ENCODE measurements at places on chromosomes 5 and 9.
A peak's percentile ranks its signal among the peaks of the same experiment; 100 is the strongest.

- no peak for DNase-seq
Measured at GRCh38 chr5:180096616-180097015, 25.1 kb upstream of the RNF130 start.

DNA sequence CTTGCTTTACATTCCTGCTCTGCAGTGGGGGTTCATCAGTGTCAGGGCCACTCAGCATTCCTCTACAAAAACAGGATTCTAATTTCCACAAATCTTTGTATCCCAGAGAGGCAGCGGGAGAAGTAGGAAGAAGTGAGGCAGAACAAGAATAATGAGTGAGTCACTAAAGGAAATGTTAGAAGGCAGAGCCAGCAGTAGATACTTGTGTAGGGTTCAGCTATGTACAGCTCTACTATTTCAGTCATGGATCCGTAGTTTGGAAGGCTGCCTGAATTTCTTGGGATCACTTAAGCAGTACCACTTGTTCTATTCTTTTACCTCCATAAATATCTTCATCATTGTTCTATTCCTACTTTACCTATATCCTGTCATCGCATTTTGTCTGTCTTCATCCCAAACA, 246.3 kb upstream of the TLE4 start:
- DNase-seq, result no peak

- DNase-seq, result no peak
Measured at GRCh38 chr5:61275841-61276240, 56.2 kb upstream of the ZSWIM6 start.

DNA sequence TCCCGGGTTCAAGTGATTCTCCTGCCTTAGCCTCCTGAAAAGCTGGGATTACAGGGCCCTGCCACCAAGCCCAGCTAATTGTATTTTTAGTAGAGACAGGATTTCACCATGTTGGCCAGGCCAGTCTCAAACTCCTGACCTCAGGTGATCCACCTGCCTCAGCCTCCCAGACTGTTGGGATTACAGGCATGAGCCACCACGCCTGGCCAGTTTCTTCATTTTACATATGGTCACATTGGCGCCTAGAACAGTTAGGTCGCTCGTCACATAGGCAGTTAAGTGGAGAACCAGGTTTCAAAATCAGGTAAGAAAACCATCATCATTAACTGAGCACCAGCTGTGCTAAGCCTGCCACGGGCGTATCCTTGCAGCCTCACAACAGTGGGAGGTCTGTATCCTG, 36.1 kb downstream of the OLFML2A start:
- no peak for DNase-seq

- DNase-seq, result no peak
Measured at GRCh38 chr9:131087354-131087893, 8.9 kb upstream of the AIF1L start.

- DNase-seq, result peak; percentile 79
Measured at GRCh38 chr9:101387871-101388506, 3.2 kb upstream of the BAAT start.

- no peak for DNase-seq
Measured at GRCh38 chr5:69170495-69170894, 3.5 kb downstream of the CCNB1 start.

GRCh38 chr9:1939926-1940368, 75.2 kb upstream of the SMARCA2 start:
- DNase-seq, result peak; percentile 37

- DNase-seq, result no peak
Measured at GRCh38 chr9:126342621-126343031, 16.0 kb downstream of the MVB12B start.

DNA sequence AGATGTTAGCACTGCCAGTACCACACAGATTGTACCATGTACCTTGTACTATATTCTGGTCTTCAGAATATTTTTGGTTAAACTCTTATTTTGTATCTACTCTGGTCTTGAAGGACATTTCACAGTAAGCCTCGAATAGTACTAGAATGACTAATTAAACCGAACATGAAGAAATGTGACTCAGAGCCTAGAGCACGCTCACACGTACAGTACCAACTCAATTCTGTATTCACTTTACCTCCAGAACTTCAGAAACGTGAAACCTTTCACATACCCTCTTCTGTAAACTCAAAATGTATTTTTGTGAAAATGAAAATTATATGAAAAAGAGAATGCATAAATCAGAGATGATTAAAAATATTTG, 112.8 kb downstream of the MVB12B start:
- no peak for DNase-seq

- peak; percentile 33 for DNase-seq
Measured at GRCh38 chr9:106920701-106921283, 57.8 kb downstream of the ZNF462 start.

GRCh38 chr5:32498484-32498883, 53.9 kb upstream of the ZFR start:
- DNase-seq, result no peak

DNA sequence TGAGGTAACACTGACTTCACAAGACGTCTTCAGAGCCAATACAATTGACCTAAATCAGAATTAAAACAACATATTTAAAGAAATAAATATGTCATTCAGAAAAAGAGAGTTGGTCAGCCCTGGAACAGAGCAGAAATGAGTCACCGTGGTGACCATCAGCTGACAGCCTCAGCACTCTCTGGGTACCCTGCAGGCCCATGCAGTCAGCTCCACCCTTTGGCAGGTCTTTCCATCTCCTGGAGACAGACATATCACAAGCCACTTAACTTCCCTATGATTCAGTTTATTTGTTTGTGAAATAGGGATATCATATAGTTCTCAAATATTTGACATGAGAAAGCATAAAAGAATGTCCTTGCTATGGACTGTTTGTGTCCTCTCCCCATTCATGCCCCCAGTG, 151.6 kb upstream of the MEF2C start:
- no peak for DNase-seq

DNA sequence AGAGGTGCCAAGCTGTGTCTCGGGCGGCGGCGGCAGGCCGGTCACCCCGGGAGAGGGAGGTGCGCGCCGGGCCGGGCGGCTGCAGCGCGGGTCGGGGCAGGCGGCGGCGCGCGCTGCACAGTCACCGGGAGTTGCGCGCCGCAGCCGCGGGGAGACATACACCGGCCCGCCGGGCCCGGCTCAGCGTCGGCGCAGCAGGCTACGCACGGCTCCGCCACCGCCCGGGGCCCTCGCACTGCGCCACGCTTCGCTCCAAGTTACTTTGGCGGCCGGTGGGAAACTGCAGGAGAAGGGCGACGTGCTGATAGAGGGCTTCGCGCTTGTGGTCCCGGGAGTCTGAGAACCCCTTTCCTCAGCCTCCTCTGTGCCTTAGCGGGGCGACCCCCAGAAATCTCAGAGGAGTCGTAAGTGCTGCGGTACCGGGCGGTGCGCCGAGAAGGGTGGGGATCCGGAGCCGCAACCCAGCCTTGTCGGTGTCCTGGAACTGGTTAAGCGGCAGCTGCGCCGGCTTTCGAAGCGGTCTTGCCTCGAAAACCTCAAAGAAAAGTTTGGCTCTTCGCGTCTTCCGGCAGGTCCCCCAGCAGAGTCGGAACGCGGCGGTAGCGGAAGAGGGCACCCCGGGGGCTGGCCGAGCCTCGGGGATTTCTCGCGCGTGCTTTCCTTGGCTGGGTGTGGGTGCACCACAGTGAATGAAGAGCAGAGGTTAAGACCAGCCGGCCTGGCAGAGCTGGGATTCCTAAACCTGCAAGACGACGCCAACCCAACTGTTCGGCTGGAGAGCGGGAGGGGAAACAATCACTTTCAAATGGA, at the start of gene EFNA5:
Gene EFNA5, minus strand, starts transcription at position 6 of the 810 bp plus-strand sequence.
- peak; percentile 62 for DNase-seq

DNA sequence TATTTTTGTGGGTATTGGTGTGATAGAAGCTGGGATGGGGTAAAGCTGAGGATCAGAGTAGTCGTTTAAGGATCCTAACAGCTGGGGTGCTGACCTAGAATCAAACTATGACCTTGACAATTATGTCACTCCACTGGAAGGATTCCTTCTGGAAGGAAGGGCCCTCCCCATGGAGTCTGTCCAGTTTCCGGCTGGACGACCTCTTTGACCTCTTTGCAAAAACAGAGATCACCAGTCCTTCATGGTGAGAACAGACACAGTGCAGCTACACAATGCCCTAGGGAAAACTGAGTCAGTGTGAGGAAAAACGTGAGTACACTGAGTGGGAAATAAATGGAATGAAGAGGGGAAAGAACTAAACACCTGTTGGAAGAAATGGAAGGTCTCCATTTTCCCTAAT, 445.6 kb downstream of the MAT2B start:
- no peak for DNase-seq

GRCh38 chr5:1387059-1387755, 42.3 kb upstream of the CLPTM1L start:
- no peak for DNase-seq

DNA sequence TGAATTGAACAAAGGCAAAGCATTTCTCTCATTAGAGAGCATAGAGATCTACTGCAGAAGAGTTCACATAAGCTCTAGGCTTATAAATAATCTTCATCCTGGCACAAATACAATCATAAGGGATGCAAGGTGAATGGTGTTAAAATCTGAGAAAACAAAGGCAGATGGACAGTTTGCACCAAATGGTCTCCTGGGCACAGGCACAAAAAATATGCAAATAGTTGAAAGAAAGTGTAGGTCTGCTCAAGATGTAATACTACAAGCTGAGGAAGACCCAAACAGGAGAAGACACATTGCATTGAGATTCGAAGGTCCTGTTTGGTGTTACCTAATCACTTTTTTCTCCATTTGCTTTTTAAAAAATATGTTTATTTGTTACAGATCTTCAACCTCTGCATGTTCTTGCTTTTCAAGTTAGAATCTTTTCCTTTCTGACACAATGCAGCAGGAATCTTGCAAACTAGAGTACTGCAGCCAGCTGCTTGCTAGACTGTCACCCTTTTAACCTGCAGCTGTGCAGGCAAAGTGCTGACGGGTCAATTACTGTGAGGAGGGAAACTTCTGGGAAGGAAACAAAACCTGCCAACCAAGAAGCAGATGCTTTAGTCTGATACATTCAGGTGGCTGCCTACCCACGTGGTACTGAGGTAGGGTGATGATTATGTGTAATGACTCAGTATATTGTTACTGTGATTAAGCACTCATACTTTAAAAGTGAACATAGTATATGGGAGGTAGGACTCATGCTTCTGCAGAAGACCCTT, 1048.6 kb upstream of the SEMA6A start:
- peak; percentile 9 for DNase-seq

DNA sequence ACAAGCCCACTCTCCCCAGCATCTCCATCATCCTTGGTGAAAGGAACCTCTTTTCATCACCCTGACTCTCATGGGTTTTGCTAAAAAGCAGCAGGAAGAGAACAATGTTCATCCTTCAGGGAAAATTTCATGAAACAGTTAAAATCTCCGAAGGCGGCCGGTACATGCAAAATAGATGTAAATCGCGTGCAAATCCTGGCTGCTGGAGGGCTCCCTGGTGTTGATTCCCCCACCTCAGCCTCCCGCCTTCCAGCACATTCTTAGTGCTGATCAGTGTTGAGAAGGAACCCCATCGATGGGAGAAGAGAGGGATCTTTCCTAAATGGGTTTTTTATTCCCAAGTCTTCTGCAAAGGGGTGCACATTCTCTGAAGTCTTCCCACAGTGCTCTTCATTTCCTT, 8.7 kb upstream of the GFI1B start:
- DNase-seq, result no peak

DNA sequence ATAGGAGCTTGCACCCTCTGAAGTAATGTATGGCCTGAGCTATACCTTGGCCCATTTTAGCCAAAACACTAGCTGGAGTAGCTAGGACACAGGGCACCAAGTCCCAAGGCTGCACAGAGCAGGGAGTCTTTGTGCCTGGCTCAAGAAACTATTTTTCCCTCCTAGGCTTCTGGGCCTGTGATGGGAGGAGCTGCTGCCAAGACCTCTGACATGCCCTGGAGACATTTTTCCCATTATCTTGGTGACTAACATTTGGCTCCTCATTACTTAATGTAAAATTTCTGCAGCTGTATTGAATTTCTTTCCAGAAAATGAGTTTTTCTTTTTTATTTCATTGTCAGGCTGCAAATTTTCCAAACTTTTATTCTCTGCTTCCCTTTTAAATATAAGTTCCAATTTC, 1099.2 kb downstream of the CDH18 start:
- DNase-seq, result no peak

DNA sequence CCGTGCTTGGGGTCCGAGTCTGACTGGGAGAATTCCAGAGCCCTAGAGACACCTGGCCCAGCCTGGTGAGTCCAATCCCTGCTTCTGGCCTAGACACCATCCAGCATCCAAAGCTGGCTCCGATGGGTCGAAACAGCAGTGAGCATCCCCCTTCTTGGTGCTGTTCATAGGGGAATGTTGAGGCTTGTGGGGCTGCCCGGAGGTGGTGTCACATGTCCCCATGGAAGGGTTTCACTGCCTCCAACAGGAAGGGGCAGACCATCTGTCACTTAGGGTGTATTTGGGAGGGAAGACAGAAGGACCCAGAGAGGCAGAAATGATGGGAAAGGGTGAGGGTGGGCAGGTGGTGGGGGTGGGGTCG, 13.9 kb downstream of the C9orf50 start:
- DNase-seq, result no peak

Data from COR-L47 (cell line).